Stimulated activated naive B cell treated with anti-CD40 and anti-IgM and Interleukin-4, amounts not matched to agents 10 μg/mL and 1 μg/mL and 100 μg/mL, for 72 hours (primary cell): ENCODE measurements at places on chromosomes 5 and 9.
A peak's percentile ranks its signal among the peaks of the same experiment; 100 is the strongest.

DNA sequence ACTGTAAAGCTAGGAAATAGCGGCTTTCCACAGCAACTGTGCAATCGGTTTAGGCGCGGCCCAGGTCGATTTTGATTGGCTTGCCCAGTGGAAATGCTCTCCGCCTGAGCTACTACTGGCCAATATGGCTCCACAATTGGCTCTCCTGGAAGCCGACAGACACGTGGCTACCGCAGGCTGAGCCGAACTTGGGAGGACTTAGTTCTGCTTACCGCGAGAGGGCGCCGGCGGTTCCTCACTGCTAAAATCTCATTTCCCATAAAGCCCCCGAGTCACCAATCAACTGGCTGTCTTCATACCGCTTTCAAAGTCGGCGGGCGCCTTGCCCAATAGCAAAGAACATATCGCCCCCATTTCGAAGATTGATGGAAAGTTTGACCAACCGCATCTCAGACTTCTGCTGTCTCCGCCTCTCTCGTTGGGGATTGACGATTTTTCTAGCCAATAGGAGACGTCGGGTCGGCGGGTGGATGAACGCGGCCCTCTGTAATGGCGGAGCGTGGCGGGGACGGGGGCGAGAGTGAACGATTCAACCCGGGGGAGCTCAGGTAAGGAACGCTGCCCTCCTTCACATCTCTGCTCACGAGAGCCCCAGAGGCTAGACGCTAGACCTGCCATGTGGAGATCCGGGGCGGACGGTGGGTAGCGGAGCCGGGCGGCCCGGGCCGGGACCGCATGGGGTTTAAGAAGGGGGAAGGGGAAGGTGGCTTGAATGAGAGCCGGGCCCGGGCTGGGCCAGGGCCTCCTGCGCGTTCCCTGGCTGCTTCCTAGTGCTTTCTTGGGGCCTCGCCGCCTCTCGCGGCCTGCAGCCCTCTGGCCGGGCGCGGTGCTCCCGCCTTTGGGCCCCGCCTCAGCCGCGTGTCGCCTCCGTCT, at the start of gene TCERG1:
TSS of gene TCERG1 (plus strand) at position 473 of the 873 bp plus-strand sequence. CDS start at position 490, 17 bp downstream.
- DNase-seq = peak; percentile 99

DNA sequence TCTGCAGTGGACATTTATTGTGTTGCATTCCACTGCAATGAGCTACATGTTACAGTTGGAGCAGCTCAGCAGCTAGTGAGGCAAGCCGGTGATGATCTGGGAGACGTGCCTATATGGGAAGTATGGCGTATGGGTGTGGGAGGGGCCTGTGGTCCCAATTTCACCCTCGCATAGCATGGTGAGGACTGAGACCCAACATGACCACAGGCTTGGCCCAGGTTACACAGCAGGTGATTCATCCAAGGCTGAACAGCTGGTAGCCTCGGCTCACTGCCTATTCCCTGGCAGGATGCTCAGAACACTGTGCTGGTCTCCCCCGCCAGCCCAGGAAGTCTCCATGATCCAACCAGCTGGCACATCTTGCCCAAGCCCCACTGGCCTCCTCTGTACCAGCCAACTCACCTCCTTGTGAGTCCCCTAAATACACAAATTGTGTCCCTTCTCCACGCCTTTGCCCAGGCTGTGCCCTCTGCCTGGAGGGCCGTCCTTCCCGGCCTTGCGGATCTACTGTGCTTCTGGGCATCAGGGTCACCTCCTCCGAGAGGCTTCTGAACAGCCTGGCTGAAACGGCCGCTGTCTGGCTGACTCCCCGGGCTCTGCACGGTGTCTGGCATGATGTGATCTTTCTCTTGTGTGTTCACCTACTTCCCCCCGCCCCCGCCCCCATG, 81.4 kb downstream of the NSUN2 start:
- DNase-seq = no peak

GRCh38 chr5:169339869-169340268, 38.9 kb upstream of the SLIT3 start:
- no peak for DNase-seq

GRCh38 chr5:36949593-36949992, 73.0 kb downstream of the NIPBL start:
- DNase-seq = no peak

GRCh38 chr5:32542216-32543059, 42.9 kb upstream of the SUB1 start:
- peak; percentile 41 for DNase-seq

DNA sequence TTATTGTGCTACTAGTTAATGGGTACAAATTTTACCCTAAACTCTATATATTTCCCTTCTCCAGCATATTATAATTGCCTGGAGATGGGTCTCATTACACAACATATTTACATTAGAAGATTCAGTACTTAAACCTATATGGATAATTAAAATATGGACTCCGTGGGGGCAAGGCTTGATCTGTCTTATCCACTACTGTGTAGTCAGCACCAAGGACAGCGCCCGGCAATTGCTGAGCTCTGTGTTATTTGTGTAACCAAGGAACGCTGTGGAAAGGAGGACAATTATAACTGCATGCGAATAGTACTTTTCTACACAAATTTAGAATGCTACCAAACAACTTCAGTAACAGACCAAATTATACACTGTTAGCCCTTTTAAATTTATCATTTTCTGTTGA, 77.7 kb downstream of the DNAH5 start:
- DNase-seq = no peak
